ENCODE measurements at places on chromosomes 16 and 17. TPM values are rescaled to one million over a fixed set of nuclear protein-coding genes. Genes with fewer than 3 reads are reported as not detected.

- no peak for DNase-seq
These were observed 5.6 kb downstream of the MEIOC start for GRCh38 chr17:44661835-44662234.

DNA sequence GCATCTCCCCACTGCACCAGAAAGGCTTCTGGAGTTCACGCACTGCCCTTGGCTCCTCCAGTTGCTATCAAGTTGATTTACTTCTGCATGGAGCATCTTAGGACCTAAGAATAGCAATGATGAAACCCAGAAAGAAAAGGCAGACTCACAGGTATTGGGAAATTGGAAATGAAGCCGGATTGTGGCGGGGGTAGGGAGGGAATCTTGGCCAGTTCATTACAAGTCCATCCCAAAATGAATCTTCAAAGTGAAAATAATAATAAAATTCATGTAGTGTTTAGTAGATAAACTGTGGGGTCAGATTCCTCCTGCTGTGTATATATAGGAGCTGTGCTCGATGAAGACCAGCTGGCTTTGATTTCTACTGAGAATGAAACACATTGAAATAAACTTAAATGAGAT, 33.7 kb downstream of the TEKT3 start:
- no peak for DNase-seq

GRCh38 chr17:60675997-60676396, 1.7 kb upstream of the BCAS3 start:
- DNase-seq = no peak

DNA sequence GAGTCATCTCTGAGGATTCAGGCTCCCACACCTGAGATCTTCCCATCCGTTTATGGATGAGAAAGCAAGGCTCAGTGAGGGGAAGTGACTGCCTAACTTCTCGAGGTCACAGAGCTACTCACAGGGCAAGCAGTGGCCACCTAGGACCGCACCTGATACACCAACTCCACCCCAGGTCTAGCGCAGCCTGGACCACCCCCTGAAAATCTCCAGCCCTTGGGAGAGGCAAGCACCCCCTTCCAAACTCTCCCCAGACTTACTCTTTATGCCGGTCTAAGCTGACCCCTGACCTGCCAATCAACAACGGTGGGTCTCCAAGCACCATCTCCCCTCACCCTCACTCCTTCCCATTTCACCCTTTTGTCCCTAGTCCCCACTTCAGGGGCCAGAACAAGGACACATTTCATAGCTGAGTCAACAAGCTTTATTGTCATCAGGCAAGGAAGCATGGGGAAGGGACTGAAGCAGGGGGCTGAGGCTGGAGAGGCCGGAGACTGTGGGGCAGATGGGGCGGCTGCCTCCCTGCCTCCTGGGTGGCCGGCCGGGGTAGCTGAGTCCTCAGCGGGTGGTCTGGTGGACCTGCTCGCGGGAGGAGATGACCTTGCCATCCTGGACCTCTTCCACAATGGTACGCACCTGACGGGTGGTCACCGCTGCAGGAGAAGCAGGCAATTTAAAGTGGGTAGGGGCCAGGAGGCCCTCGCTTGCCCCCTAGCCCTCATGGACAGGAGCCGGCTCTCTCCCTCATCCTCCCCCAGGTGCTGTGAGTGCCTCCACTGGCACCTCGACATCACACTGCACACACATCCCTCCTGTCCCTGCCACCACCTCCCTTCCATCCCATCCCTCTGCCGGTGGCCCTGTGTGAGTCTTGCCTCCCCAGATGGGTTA, 5.1 kb downstream of the KRT17 start:
- no peak for DNase-seq

SOX8 gene
- 6.8 TPM for total RNA-seq

WIPF2 gene
- 7.8 TPM for total RNA-seq
